NCI-H2171 (cell line): ENCODE measurements at places on chromosomes 11 and 22.

GRCh38 chr22:25942115-25942855 lies 200.3 kb downstream of the MYO18B start:
- DNase-seq: no peak

- DNase-seq: no peak
Measured at GRCh38 chr22:20554824-20555223, 47.4 kb downstream of the MED15 start.

- no peak for DNase-seq
Measured at GRCh38 chr11:66559142-66559865, 9.1 kb downstream of the CTSF start.

DNA sequence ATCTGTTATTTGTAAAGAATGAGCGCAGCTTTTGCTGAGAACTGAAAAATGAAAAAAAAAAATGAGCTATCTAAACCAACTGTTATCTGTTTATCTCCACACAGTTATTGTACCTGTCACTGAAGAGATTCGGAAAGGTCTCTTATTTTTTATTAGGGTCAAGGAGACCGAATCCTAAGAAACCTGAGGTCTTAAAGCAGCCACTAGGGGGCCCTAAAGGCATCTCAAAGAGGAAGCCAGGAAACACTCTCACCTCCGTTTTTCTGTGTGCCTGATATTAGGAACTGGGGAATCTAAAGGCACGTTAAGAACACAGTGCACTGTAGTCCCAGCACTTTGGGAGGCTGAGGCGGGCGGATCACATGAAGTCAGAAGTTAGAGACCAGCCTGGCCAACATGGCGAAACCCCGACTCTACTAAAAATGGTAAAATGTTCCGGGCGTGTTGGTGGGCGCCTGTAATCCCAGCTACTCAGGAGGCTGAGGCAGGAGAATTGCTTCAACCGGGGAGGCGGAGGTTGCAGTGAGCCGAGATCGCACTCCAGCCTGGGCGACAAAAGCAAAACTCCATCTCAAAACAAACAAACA lies 3.5 kb upstream of the LARGE1 start:
- peak; percentile 52 for DNase-seq

DNA sequence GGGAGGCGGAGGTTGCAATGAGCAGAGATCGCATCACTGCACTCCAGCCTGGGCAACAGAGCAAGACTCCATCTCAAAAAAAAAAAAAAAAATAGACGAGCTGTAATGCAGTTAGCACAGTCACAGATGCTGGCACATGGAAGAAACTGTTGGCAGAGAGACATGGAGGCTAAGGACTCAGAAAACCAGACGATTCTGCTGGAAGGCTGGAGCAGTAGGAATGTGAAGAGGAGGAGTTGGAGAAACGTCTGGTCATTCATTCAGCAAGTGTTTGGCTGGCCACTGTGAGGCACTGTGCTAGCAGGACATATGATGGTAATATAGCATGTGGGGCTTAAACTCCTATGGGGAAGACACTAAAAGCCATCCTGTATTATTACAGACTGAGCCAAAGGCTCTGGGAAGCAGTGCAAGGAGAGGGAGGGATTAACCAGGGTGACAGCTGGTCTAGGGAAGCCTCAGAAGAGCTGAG lies 5.0 kb downstream of the UQCR10 start:
- DNase-seq: no peak
